ENCODE measurements at places on chromosomes 4 and X. TPM values are rescaled to one million over a fixed set of nuclear protein-coding genes. Genes with fewer than 3 reads are reported as not detected.

ZNF275 gene
- total RNA-seq, result 16.1 TPM

GIMD1 gene
- total RNA-seq, result not detected

DGKK gene
- not detected for total RNA-seq

VSIG1 gene
- total RNA-seq, result under 0.01 TPM

HERC5 gene
- total RNA-seq, result 0.69 TPM

CTAG2 gene
- 0.65 TPM for total RNA-seq

ZNF595 gene
- 9.8 TPM for total RNA-seq

IL2RG gene
- total RNA-seq, result not detected

SOX3 gene
- not detected for total RNA-seq

ABCG2 gene
- total RNA-seq, result 1.8 TPM

PPARGC1A gene
- total RNA-seq, result not detected

TMEM47 gene
- 40.6 TPM for total RNA-seq

Data from smooth muscle cell of the umbilical artery (primary cell).